ENCODE measurements at places on chromosomes 3 and 15.

- DNase-seq, result no peak
Measured at GRCh38 chr3:26256224-26256623, 366.3 kb upstream of the LRRC3B start.

DNA sequence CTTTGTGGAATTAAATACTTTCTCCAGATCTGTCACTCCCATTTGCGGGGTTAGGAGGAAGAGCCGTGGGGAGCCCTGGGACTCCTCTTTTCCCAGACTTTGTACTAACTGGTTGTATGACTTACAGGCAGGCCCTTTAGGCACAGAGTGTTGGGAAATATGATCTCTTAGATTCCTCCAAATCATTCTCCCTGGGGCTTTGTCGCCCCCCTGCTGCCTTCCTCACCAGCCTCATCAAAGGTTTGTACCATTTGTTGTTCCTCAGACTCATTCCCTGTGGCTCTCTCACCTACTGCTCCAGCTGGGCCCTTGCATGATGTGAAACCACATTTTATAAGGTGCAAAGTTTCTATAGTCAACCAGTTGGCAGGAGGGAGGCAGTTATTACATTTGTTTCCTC is 56.4 kb downstream of the CRYGS start:
- peak; percentile 15 for DNase-seq

DNA sequence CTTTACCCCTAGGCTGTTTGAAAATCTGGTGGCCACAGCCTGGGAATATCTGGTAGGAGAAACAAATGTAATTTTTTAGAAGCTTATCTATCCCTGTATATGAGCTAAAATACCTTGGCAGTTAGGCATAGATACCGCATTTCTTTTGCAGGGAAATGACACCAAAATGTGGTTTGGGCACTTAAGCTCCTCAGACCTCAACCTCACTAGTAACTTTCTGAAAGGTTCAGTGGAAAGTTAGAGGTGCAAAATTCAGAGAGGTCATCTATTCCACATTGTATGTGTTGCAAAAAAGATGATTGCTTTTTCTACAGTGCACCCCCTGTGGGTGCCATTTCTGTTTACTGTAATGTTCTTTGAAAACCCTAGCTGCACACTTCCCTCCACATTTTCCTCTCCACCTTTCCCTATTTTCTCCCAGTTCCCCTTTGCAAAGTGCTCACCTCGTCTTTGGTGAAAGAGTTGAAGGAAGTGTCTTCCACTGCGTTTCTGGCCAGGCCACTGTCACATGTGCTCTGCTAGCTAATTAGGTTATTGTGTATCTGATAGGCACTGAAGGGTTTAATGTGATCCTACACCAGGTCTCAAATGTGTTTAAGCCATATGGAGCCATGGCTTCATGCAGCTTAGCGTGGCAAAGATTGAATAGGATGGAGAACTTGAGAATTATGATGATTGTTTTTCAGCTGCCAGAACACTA is 1.3 kb downstream of the SACM1L start:
- peak; percentile 35 for DNase-seq

GRCh38 chr15:77440378-77440999 is 19.8 kb downstream of the HMG20A start:
- DNase-seq, result no peak

DNA sequence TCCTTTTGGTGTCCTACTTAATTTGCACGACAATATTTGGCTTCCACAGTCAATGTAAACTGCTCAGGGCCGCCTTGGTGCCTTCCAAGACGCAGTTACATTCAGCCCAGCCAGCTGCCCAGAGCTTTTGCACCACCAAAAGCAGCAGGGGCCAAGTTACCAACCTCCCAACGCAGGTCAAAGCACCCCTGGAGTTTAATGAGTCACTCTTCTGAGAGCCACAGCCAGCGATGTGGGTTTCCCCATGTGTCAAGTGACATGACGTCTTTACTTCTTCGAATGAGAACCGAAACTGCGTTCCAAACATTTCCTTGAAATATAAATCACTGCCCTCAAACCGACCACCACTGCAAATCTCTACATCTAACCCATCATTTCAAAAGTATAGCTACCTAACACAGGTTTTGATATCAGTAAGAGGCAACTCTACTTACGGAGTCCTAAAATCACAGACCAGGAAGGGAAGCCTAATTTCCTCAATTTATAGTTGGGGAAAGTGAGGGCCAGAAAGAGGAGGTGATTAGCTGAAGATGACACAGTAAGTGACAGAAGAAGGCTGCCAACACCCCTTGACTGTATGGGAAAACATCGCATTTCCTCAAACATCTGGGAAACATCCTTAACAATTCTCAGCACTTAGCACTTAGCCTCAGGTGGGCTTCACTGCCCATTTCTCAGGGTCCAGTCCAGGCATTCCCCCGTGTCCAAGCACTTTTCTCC is 24.5 kb downstream of the MB21D2 start:
- no peak for DNase-seq

- DNase-seq, result no peak
Measured at GRCh38 chr15:48177383-48177765, 721 bp downstream of the MYEF2 start.

Data from AML-193 (cell line).